ENCODE measurements at places on chromosomes 6 and 20.
A peak's percentile ranks its signal among the peaks of the same experiment; 100 is the strongest.

DNA sequence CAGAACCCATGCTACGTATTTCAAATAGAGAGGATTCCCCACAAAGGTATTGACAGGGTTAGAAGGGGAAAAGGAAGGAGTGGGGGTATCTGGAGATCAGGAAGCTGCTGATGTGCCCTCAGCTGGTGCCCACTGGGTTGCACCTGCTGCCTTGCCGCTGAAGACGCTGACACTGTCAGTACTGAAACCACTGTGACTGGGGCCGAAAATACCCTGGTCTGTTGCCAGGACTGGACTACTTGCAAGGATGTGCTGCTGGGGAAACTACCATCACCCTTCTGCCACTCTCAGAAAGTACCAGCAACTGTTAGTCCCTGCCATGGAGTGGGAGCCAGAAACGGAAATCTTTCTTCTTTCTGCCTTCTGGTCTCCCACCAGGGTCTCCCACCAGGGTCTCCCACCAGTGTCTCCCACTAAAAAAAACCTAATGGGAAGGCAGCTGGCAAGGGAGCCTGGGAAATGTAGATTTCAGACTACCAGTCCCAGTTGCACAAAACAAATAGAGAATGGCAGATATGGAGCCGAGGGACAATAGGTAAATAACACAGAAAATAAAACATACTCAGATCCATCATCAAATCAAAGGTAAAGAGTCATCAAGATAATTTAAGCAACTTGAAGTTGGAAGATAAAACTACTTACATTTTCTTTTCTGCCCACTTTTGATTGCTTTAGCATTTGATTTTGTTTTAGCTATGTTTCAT is 204.8 kb downstream of the TPBG start:
- no peak for DNase-seq

DNA sequence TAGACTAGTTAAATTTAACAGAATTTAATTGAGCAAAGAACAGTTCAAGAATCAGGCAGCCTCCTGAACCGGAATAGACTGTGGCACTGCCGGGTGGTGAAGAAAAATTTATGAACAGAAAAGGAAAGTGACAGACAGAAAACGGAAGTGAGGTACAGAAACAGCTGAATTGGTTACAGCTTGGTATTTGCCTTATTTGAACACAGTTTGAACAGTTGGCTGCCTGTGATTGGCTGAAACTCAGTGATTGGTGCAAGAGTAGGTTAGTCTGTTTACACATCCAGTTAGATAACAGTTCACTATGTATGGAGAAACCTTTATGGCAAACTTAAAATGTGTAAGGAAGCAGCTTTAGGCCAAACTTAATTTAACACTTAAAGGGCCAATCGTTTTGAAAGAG is 116.0 kb upstream of the CITED2 start:
- DNase-seq, result peak; percentile 36

GRCh38 chr6:158286413-158286812 is 25.9 kb upstream of the TULP4 start:
- no peak for DNase-seq

GRCh38 chr20:3874194-3874844 is 14.9 kb upstream of the PANK2 start:
- DNase-seq, result no peak

DNA sequence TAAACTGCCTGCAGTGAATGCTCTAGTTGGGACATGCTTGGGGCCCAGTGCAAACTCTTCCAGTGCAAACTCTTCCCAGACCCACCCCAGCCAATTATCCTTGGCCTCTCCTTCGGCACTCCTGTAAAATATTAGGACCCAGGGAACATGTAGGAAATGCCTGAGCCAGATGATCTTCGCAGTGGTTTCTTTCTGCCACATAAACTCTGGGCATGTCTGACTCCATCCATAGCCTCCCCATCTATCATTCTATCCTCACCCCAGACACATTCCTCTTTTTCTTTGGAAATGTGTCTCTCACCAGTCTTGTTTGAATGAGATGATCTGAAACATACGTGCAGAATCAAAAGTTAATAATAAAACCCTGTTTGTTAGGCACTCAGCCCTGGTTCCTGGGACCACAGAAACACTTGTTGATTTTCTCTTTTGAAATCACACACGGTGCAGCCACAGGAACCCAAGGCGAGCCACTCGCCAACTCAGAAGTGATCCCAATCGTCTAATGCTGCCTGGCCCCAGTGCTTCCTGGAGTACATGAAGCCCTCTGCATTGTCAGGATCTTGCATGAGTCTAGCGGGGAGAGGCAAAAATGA is 108.9 kb upstream of the CST7 start:
- DNase-seq, result no peak
